ENCODE measurements at places on chromosomes 4 and X. TPM values are rescaled to one million over a fixed set of nuclear protein-coding genes. Genes with fewer than 3 reads are reported as not detected.

DNA sequence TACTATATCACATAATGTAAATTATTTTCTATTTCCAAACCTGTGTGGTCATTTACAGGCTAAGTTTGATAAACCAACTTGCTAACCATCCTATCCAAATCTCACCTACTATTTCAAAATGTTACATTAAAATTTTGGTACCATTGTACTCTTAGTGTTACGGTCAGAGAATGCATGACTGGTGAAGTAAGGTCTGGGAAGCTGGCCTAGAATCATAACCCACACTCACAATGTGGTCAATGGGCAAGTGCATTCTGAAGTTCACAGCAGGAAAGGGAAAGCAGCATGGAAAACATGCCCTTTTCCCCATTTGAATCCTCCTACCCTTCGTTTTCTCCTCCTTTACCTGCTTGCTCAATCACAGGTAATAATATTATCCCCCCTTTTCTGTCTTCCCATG is 54.4 kb downstream of the PPP3CA start:
- no peaks in the 10 kb centered on the region for H3K4me1 ChIP-seq
- H3K27ac ChIP-seq: no peak overlapping the region
- H3K27me3 ChIP-seq: no peaks in the 10 kb centered on the region

GRCh38 chr4:24174602-24175001 is 284.8 kb upstream of the PPARGC1A start:
- no peaks in the 10 kb centered on the region for H3K4me1 ChIP-seq
- no peak overlapping the region for H3K27ac ChIP-seq
- H3K27me3 ChIP-seq: no peaks in the 10 kb centered on the region
- H3K36me3 ChIP-seq: no peaks in the 10 kb centered on the region
- H3K4me3 ChIP-seq: no peak overlapping the region
- no peak for DNase-seq

DCAF8L2 gene
- not detected for total RNA-seq

- no peak overlapping the region for H3K27ac ChIP-seq
- H3K36me3 ChIP-seq: no peaks in the 10 kb centered on the region
- no peak overlapping the region for H3K4me3 ChIP-seq
- H3K27me3 ChIP-seq: no peaks in the 10 kb centered on the region
- DNase-seq: no peak
These were observed 34.2 kb downstream of the PLAC1 start for GRCh38 chrX:134624046-134624430.

- DNase-seq: no peak
- no peaks in the 10 kb centered on the region for H3K27me3 ChIP-seq
- no peaks in the 10 kb centered on the region for H3K4me1 ChIP-seq
- no peaks in the 10 kb centered on the region for H3K36me3 ChIP-seq
These were observed 201.0 kb downstream of the MAB21L2 start for GRCh38 chr4:150782921-150783320.

SPCS3 gene
- total RNA-seq: 135 TPM

DNA sequence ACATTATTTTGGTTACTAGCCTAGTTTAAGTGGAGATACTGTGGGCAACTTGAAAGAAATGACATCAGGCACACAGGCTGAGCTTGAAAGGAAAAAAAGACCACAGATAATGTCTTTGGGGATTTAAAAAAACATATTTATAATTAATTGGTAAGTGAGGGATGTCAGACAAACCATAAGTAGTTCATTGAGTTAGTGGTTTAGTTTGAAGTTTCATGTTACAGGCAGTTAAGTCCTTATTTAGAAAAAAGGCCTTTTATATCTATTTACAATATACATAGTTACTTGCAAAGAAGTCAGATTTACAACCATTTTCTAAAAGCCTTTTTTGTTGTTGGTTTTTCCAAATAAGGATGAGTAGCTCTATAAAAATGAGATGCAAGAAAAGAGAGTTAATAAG is 89.2 kb downstream of the CDS1 start:
- H3K4me1 ChIP-seq: peaks cover 16% of the 10 kb centered on the region
- no peak overlapping the region for H3K4me3 ChIP-seq
- H3K36me3 ChIP-seq: 0 out of 2 replicates have a peak, but pooled peaks cover 4% of the 10 kb centered on the region

DNA sequence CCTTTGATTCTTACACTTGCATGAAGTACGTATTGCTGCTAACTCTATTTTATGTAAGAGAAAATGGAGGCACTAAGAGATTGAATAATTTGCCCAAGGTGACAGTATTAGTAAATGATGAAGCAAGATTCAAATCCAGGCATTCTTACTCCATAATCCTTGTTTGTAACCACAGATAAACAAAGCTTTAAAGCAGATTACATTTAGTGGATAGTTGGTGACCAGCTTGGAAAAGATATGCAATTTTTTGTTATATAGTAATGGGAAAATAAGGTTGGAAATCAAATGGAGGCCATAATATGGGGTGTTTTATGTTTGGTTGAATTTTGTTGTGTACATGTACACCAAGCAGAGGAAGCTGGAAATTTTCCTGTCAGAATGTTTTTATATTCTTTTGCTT is 30.8 kb downstream of the MND1 start:
- peaks cover 23% of the 10 kb centered on the region for H3K36me3 ChIP-seq
- no peaks in the 10 kb centered on the region for H3K27me3 ChIP-seq
- H3K4me1 ChIP-seq: no peaks in the 10 kb centered on the region
- no peak for DNase-seq
- no peak overlapping the region for H3K27ac ChIP-seq

DNA sequence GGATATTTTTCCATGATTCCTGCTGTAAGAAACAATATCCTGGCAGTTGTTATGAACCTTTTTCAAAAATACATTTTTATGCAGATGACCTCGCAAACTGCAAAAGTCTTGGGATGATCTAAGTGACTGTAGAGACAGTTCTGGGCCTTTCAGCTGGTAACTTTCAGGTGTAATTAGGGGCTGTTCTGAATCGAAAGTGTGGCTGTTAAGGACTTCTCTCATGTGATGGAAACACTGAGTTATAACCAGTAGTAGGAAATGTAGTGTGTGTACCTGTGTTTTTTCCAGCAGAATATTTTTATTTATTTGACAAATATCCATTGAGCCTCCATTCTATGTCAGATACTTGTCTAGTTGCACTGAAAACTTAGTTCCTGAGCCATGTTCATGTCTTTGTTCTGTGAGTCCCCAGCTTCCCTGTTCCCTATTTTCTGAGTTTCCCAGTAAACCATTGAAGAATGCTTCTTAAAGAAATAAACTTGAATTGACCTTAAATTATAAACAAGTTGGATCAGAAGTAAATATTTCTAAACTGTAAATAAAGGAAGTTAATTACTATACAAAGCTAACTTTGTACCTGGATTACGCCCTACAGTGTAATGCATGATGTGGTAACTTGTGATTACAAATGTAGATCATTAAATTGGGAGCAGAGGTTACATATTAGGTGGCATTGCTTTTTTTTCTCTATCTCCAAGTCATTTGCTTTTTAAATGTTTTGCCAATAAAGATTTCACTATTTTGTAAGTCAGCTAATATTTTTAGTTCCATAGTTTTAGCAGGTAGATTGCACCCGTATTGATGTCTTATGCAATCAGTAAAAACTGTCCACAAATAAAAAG is 33.7 kb upstream of the HPGD start:
- no peak overlapping the region for H3K27ac ChIP-seq
- no peaks in the 10 kb centered on the region for H3K36me3 ChIP-seq
- H3K27me3 ChIP-seq: no peaks in the 10 kb centered on the region
- no peaks in the 10 kb centered on the region for H3K4me1 ChIP-seq
- no peak for DNase-seq

DNA sequence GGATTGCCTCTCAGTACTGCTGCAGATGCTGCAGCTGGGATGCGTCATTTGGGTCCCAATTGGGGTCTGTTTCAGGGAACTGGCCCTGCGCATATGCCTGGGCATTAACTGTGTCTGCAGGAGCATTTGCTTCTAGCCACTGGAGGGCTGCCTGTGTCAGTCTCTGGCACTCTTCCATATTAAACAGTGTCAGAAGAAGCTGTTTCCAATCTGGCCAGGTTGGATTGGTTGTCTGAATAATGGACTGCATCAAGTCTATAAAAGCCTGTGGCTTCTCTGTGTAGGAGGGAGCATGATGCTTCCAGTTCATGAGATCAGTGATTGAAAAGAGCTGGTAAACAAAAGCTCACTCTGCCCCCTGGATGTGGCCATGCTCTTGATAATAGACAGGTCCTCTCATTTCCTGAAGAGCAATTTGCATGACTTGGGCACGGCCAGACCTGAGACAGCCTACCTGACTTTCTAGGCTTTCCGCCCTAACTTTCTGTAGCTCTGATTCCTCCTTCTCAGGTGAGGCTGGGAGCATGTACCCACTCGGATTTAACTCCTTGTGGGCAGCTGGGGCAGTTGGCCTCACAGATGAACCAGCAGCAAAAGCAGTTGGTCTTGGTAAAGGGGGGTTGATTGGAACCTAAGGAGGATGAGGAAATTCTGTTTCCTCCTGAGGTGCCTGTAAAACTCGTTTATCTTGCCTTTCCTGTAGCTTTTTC is 29.2 kb downstream of the SULT1E1 start:
- H3K4me3 ChIP-seq: no peak overlapping the region
- no peaks in the 10 kb centered on the region for H3K4me1 ChIP-seq
- no peaks in the 10 kb centered on the region for H3K27me3 ChIP-seq
- H3K36me3 ChIP-seq: no peaks in the 10 kb centered on the region
